ENCODE measurements at places on chromosomes 5 and 9. TPM values are rescaled to one million over a fixed set of nuclear protein-coding genes. Genes with fewer than 3 reads are reported as not detected.

DNA sequence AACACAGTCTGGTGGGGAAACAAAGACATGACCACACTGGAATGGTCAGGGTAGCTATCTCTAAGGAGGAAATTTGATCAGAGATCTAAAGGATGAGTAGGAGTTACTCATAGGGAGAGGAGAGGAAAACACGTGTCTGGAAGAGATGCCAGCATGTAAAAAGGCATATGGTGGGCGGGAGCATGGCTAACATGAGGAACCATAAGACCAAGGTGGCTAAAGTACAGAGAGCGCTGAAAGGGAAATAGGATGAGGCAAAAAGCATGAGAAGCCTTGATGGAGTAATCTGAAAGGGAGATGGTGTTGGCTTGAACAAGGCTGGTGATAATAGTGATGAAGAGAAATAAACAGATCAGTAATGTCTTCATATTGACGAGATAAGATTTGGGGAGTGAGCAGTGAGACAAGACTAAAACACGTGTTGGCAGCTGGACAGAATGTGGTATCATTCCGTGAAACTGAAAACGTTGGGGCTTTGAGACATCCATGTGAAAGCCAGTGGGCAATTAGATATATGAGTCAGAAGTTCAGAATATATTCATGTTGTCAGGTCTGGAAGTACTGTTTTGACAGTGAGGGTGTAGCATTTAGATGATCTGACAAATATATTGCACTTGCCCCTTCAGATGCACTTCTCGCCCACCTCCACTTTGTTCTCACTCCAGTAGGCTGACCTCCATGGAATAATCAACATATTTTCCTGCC, 209.1 kb upstream of the KCNN2 start:
- no peaks in the 10 kb centered on the region for H3K27me3 ChIP-seq
- H3K27ac ChIP-seq = no peak overlapping the region
- H3K36me3 ChIP-seq = no peaks in the 10 kb centered on the region
- H3K4me1 ChIP-seq = no peaks in the 10 kb centered on the region

DNA sequence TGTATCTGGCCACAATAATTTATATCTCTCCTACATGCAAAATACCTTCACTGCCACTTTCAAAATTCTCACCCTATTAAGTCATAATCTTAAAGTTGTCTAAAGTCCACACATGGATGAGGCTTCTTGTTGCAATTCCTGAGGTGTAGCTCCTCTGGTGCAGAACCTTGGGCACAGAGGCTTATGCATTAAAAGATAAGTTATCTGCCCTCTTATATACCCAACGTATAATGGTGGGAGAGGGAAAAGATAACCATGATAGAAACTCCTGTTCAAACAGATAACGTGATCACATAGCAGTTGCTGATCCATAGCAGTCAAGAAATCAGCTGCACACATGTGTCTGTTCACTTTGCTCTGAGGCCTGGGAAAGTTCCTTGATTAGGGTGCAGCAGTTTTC, 1767.0 kb downstream of the MAT2B start:
- H3K4me1 ChIP-seq = no peaks in the 10 kb centered on the region
- no peak for DNase-seq
- no peaks in the 10 kb centered on the region for H3K36me3 ChIP-seq
- no peaks in the 10 kb centered on the region for H3K27me3 ChIP-seq
- no peak overlapping the region for H3K4me3 ChIP-seq
- no peak overlapping the region for H3K27ac ChIP-seq

GRCh38 chr5:62494772-62495171, 82.2 kb downstream of the IPO11 start:
- no peaks in the 10 kb centered on the region for H3K4me1 ChIP-seq
- H3K4me3 ChIP-seq = no peak overlapping the region
- H3K27ac ChIP-seq = no peak overlapping the region
- peaks cover 13% of the 10 kb centered on the region for H3K36me3 ChIP-seq

Gene ANKRD18B
- total RNA-seq = 0.88 TPM

GRCh38 chr5:3680821-3681220, 85.2 kb downstream of the IRX1 start:
- H3K27ac ChIP-seq = no peak overlapping the region
- no peak for DNase-seq

Gene CXXC5
- 8.3 TPM for total RNA-seq

GRCh38 chr9:133027134-133027533, 3.7 kb upstream of the GTF3C5 start:
- H3K27me3 ChIP-seq = no peaks in the 10 kb centered on the region
- H3K27ac ChIP-seq = no peak overlapping the region
- H3K36me3 ChIP-seq = no peaks in the 10 kb centered on the region
- H3K4me1 ChIP-seq = peaks cover 28% of the 10 kb centered on the region
- DNase-seq = no peak

Gene TMC1
- total RNA-seq = not detected

Gene SSBP2
- 40.6 TPM for total RNA-seq

Gene MED10
- 70.0 TPM for total RNA-seq

- no peak overlapping the region for H3K27ac ChIP-seq
- H3K4me3 ChIP-seq = no peak overlapping the region
- no peaks in the 10 kb centered on the region for H3K27me3 ChIP-seq
- DNase-seq = no peak
Observed at GRCh38 chr5:139960723-139961383, 82.2 kb downstream of the NRG2 start.

- H3K27me3 ChIP-seq = no peaks in the 10 kb centered on the region
- H3K4me3 ChIP-seq = peak overlapping the region; percentile 18
- no peak for DNase-seq
Observed at GRCh38 chr5:111313017-111313724, 89.0 kb downstream of the CAMK4 start.

DNA sequence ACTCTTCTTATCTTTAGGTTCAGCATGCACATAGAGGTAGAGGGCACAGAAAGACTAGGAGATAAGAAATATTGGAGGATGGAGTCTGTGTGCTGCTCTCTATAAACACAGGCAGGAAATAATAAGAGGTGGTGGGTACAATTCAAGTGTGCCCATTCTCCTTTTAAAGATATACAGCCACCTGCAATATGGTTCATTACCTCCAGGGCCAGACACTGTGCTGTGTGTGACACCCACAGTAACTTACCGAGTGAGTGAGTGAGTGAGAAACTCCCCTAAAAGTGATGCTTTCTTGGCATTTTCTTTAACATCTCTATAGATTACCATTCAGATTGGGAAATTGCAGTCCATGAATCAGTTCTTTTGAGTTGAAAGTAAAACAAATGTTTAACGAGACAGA, 311.8 kb upstream of the KCNN2 start:
- no peaks in the 10 kb centered on the region for H3K36me3 ChIP-seq
- peaks cover 13% of the 10 kb centered on the region for H3K27me3 ChIP-seq
- H3K27ac ChIP-seq = no peak overlapping the region
- DNase-seq = no peak
- H3K4me3 ChIP-seq = no peak overlapping the region

Gene GNE
- total RNA-seq = 17.4 TPM

Gene INSL6
- total RNA-seq = not detected

- H3K36me3 ChIP-seq = no peaks in the 10 kb centered on the region
- no peaks in the 10 kb centered on the region for H3K4me1 ChIP-seq
- H3K4me3 ChIP-seq = no peak overlapping the region
Observed at GRCh38 chr5:168228668-168229067, 62.8 kb upstream of the WWC1 start.

DNA sequence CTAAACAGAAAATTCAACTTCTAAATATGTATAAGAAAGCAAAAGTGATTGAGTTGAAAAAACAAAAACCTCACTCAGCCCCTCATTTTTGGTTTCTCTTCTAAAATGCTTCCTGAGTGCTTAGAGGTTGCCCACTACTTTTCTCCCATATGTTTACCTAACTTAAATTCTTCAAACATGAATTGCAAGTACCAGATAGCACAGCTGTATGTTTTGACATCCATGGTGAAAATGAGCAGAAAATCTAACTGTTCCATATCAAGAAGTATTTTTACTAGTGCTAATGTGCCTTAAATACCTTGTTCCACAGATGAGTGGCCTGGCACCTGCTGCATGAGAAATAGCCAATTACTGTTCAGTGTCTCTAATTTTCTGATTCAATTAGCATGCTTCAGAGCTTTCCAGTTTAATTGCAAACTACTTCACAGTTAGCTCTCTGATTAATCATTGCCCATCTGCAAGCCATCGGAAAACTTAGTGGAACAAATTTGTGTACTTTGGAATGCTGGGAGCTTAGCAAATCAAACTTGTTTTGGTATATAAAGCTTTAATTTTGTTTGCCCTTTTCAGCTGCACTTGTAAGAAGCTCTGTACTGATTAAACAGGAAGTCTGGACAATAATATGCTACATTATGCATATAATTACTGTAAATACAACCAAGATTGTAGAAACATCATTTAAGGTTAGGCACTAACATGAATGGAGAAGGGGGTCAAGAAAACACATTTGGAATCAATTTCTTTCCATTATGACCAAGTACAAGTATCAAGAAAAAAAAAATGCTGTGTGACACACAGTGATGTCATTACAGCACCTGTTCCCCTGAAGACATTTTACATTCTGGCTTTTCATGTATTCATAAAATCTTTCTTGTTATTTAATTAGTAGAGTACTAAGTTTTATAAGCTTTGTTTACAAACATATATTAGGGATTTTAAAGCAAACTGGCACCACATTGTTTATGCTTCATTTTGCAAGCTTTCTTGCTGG, 65.6 kb downstream of the POU5F2 start:
- no peaks in the 10 kb centered on the region for H3K27me3 ChIP-seq
- no peak for DNase-seq
- H3K27ac ChIP-seq = no peak overlapping the region
- peaks cover 8% of the 10 kb centered on the region for H3K4me1 ChIP-seq
- no peak overlapping the region for H3K4me3 ChIP-seq
- peaks cover 23% of the 10 kb centered on the region for H3K36me3 ChIP-seq

Gene TXN
- 29.8 TPM for total RNA-seq

GRCh38 chr5:5483880-5484598, 61.6 kb downstream of the ICE1 start:
- H3K27me3 ChIP-seq = no peaks in the 10 kb centered on the region
- DNase-seq = no peak

DNA sequence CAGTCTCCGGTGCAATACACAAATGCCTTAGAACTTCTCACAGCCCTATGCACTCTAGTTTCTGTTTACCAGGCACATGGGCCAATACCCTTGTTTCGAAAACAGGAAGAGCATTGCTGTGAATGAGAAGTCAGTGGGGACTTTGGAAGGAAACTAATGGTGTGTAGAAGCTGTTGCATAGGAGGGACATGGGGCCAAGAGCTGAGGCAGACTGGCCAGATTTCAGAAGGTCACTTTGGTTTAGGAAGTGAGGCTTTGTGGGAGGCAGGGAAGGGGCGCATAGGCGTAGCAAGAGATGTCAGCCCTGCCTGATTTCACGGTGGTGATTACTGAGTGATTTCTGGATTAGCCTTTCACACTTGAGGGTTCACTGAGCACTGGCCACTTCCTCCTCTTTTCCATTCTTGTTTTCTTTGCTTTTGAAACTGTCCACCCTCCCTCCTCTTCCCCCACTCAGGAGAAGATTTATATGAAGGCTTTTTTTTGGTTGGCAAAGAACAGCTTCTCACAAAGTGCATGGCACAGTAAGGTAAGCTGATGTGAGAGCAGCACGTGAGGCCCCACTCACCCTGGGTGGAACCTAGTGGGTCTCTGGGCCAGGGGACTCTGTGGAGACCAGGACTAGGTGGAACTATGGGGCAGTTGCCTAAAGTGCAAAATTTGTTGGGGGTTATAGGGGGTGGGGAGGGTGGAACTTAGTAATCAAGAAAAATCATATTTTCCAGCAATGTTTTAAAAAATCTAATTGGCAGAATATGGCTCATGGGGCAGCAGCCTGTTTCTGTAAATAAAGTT, 6.1 kb upstream of the TMEM252 start:
- no peak overlapping the region for H3K27ac ChIP-seq
- DNase-seq = no peak
- H3K36me3 ChIP-seq = no peaks in the 10 kb centered on the region

DNA sequence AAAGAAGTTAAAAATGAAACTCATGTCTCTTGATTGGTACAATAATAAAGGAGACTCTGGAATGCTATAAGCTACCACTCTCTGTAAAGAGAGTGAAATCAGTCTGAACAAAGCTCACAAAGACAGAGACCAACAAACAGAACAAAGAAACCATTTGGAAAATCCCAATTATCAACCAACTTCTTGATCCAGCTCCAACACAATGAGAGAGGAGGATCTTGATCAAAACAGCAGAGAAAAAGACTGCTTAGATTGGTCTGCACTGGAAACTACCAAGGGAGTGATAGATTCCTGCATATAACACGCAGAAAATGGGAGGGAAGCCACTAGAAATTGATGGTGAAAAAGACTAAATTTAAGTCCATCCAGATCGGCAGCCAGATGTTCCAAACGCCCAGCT, 23.1 kb upstream of the RNF38 start:
- H3K4me1 ChIP-seq = peaks cover 49% of the 10 kb centered on the region
- peak overlapping the region; percentile 32 for H3K27ac ChIP-seq
- H3K36me3 ChIP-seq = no peaks in the 10 kb centered on the region
- DNase-seq = no peak
- no peak overlapping the region for H3K4me3 ChIP-seq

DNA sequence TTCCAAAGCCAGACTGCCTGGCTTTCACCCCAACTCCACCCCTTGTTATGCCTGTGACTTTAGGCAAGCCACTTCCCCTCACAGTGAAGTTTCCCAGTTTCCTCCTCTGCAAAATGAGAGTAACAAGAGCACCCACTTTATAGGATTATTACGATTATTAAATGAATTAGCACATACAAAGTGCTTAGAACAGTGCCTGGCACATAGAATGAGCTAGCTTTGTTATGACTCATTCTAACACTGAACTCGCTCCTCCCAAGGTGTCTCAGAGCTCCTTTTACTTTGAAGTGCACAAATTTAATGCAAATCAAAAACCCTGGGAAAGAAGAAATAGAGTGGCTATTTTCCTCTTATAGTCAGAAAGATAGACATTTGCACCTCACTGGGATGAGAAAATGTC, 34.3 kb downstream of the DNAH5 start:
- H3K36me3 ChIP-seq = no peaks in the 10 kb centered on the region
- no peak for DNase-seq

Gene SPATA31D4
- total RNA-seq = not detected

GRCh38 chr5:140611020-140611521, 21.9 kb downstream of the CD14 start:
- no peak for DNase-seq
- H3K36me3 ChIP-seq = no peaks in the 10 kb centered on the region
- no peak overlapping the region for H3K4me3 ChIP-seq
- peaks cover 6% of the 10 kb centered on the region for H3K27me3 ChIP-seq
- H3K27ac ChIP-seq = no peak overlapping the region
- peaks cover 26% of the 10 kb centered on the region for H3K4me1 ChIP-seq

- H3K27ac ChIP-seq = no peak overlapping the region
- H3K27me3 ChIP-seq = no peaks in the 10 kb centered on the region
Observed at GRCh38 chr9:10366171-10366779, 246.5 kb downstream of the PTPRD start.

- H3K27ac ChIP-seq = no peak overlapping the region
- no peaks in the 10 kb centered on the region for H3K4me1 ChIP-seq
- no peak for DNase-seq
- no peaks in the 10 kb centered on the region for H3K36me3 ChIP-seq
Observed at GRCh38 chr9:101902051-101902450, 163.6 kb upstream of the GRIN3A start.

GRCh38 chr9:105206821-105207699, 37.4 kb upstream of the SLC44A1 start:
- H3K4me1 ChIP-seq = no peaks in the 10 kb centered on the region
- no peak overlapping the region for H3K4me3 ChIP-seq

Measured in naive thymus-derived CD8-positive, alpha-beta T cell (primary cell).